ENCODE measurements at places on chromosomes 5 and 9.

DNA sequence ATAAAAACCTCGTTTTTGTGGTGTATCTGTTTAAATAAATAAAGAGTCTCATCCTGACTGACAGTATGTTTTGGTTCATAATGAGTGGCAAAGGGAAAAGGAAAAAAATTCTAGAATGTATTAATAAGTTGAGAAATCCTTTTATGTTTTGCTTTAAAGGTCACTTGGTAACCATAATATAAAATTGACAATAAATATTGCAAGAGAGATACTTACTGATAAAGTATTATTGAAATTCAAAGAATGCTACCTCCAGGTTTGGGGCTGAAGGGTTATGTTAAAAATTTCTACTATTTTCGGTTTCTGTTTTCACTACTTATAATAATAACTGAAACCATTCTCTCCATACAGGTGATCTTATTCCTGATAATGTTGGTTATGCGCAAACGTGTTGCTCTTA, 85.4 kb upstream of the FSD1L start:
- no peak for DNase-seq

GRCh38 chr9:111728143-111728542, 66.6 kb downstream of the SHOC1 start:
- DNase-seq: no peak

DNA sequence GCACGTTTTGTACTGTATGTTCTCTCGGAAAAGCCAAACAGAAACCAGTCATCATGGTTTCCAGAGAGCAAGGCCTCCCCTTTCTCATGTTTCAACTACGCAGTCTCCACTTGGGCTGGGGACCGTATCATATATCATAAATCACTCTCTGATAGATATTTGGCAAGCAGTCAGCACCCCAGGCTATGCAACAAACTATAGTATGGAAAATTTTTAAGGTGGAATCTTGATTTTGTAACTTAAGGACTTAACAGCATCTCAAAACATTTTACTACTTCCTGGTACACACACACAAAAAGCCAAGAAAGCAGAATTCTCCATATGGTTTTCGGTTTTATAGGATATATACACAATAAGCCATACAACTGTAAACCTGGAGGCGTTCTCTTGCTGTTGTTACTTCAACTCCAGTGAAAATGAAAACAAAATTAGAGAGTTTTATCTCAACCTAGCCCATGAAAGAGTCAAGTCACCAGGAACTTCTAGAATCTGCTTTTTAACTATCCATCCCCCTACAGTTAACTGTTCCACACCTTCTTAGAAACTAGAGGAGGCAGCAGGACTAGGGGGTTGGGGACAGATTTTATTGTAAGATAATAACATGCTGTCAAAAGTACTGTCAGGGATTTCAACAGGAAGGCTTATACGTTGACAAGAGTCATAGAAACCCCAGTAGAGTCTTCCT, 283.4 kb downstream of the NFIB start:
- DNase-seq: no peak

GRCh38 chr5:139361835-139362429, 20.3 kb downstream of the PAIP2 start:
- no peak for DNase-seq

GRCh38 chr9:87109231-87109631, 161.9 kb upstream of the GAS1 start:
- no peak for DNase-seq

- DNase-seq: no peak
Measured at GRCh38 chr5:149238540-149238939, 33.1 kb upstream of the AFAP1L1 start.

All from activated naive CD4-positive, alpha-beta T cell (primary cell).